ENCODE measurements at places on chromosomes 6 and 20.

DNA sequence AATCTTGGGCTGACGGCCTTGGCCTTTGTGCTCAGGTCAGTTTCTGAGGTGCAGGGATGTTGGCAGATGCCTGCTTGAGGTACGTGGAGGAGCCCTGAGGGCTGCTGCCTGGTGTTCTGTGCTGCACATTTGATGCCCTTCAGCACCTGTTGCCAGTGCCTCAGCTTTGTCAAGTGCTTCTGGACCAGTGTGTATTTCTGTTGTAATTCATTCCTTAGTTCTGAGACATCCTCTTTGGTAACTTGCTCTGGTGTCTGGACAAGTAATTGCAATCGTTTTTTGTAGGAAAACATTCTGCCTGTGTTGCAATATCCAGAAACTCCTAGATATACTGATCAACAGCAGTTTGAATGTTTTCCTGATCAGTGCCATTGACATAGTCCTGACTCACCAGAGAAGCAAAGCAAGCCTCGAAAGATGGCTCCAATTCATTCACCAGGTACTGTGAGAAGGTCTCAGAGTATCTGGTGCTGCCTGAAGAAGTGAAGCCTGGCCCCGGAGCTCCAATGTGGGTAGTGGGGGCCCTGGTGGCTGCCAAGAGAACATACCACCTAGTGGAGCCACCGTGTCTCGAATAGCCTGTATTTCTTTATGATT lies 26.7 kb downstream of the ZNF337 start:
- no peak for DNase-seq

DNA sequence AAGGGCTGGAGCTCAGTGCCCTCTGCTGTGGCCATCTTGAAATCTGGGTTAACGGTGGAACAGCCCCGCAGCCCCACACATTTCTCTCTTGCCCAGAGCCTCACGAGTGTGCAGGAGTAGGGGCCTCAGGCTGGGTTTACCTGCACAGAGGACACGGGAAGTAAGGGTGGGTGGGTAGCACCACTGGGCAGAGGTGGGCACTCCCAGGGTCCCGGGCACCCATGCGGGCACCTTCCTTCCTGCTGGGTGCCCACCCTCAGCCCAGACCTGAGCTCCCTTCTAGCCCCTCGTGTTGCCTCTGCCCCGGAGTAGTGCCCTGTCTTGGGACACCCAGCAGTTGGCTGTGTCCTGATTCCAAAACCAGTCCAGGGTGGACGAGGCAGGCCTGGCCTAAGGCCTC lies 11.2 kb downstream of the COL9A3 start:
- no peak for DNase-seq

- no peak for DNase-seq
Measured at GRCh38 chr6:169009628-169010027, 244.0 kb downstream of the THBS2 start.

- no peak for DNase-seq
Measured at GRCh38 chr6:134585517-134585873, 267.6 kb upstream of the SGK1 start.

GRCh38 chr20:51900443-51900842 lies 98.1 kb upstream of the SALL4 start:
- DNase-seq: no peak

GRCh38 chr6:37822851-37823682 lies 3.5 kb downstream of the ZFAND3 start:
- peak; percentile 5 for DNase-seq

GRCh38 chr20:50043573-50044352 lies 61.0 kb downstream of the SNAI1 start:
- no peak for DNase-seq

DNA sequence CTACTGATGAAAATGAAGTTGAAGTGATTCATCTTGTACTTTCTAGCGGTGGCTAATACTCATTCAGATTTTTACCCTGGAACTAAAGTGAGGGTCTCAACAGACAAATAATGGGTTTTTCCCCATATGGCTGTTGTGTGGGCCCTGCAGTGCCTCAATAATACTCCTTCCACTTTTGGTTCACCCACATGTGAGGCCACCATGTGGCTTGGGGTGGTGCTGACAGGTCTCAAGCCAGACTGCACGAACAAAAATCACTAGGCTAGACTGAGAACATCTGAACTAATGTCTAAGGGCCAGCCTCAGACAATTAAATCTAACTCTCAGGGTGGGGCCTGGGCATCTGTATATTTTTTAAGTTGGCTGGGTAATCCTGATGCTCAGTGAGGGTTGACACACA lies 7.9 kb upstream of the COL12A1 start:
- DNase-seq: no peak

DNA sequence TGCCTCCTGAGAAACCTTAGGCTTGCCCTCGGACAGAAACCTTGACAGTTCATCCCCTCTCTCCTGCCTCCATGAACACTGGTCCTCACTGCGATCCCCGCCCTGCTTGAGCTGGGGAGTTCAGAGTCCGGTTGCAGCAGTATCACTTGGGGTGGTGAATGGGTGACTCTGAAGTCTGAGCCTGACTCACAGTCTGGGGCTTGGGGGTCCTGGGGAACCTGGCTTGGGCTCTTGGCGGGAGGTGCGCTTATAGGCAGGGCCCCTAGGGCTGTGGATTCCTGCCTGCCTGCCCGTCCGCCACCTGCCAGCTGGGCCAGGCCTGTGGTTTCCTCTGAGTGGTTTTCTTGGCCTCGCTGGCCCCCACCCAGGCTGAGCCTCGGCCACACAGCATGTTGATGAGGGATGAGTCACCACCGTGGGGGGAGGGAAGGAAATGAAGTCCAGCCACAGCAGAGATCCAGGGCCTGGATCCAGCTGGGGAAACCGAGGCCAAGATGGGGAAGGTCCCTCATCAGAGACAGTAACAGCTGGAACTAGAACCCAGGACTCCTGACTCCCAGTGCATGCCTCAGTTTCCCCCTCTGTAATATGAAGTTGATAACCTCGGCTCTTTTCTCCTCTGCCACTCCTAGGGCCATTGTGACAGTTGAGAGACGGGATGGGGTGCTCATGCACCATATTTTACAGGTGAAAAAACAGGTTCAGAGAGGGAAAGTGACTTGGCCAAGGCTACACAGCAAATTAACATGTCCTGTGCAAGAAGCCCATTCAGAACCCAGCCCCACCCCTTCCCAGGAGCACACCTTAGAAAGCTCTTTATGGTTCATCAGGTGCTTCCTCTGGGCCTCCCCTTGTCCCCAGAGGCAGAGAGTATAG lies 9.2 kb downstream of the FOXS1 start:
- no peak for DNase-seq

DNA sequence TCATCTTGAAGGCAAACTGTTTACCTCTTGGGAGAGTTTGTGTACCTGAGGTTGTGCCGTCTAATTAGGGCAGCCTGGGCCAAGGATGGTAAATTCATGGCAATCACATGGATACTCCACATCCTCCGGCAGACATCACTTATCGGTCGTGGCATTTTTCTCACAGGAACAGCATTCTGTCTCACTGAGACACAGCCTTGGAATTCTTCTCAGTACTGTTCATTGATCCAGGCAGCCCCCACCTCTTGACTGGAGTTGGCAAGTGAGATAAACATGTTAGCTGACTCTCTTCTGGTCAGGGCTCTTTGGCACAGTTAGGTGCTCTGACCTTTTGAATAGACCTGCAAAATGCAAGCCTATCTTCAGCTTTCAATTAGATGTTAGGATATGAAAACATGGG lies 511.4 kb upstream of the FLRT3 start:
- no peak for DNase-seq

GRCh38 chr6:119060255-119060907 lies 18.1 kb downstream of the FAM184A start:
- no peak for DNase-seq

GRCh38 chr6:135938576-135939207 lies 87.2 kb downstream of the PDE7B start:
- no peak for DNase-seq

GRCh38 chr20:63889241-63890200 lies 5.4 kb upstream of the DNAJC5 start:
- DNase-seq: no peak

GRCh38 chr6:14716499-14717146 lies 529.2 kb upstream of the JARID2 start:
- DNase-seq: no peak

GRCh38 chr6:166305562-166306117 lies 2.6 kb downstream of the PRR18 start:
- DNase-seq: no peak

DNA sequence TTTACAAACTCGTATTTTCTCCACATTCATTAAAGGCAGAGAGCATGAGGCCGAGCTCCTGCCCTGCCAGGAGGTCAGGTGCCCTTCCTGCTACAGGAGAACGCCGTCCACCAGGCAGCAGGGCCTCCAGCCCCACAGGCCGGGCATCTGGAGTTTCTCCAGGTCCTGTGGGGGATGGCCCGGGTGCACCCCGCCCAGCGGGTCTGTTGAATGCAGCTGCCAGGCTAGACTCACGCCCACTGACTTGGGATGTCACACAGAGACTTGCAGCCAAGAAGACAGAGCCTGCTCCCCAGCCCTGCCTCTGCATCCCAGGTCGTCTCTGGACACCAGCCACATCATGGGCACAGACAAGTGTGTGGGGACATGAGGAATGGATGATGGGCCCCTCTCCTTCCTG lies 376.4 kb downstream of the CDH4 start:
- no peak for DNase-seq

GRCh38 chr6:125858427-125859320 lies 67.9 kb downstream of the NCOA7 start:
- peak; percentile 14 for DNase-seq

- DNase-seq: no peak
Measured at GRCh38 chr6:132954936-132955335, 140.6 kb downstream of the RPS12 start.

DNA sequence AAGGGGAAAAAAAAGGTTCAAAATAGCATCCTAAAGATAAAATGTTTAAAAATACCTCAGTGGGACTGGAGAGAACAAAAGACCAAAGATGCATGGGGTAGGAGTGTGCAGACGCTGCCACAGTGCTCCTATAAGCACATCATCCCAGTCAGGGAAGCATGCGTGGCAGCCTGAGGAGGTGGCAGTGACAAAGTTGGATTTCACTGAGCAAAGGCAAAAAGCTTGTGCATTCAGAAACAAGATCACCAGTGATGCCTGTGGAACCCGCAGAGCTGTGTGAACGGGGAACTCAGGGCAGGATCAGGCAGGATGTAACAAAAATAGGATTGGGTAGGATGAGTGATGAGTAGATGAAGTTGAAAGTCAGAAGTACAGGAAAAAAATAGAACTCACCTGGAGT lies 116.1 kb downstream of the RIMS1 start:
- no peak for DNase-seq

DNA sequence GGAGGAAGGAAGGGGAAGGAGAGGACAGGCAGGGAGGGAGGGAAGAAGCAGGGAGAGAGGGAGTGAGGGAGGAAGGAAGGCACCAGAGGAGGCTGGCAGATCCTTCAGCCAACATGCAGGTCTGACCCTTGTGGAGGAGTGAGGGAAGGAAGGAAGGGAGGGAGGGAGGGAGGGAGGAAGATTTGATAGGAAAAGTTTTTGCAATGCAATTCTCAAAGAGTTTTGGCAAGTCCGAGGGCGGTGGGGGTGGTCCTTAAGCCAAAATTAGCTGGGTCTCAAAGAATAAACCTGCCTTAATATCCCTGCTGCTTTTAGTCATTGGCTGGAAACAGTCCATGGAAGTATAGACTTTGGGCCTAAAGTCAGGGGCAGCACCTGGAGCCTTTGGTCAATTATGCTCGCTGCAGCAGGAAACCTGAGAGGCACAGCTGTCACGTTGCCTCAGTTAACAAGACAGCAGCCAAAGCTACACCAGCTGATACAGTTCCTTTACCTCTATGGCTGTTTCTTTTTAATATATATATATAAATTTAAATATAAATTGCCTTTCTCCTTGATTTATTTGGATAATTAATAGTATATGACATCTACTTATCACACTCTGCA lies 115.7 kb upstream of the RALGAPA2 start:
- no peak for DNase-seq

GRCh38 chr6:105836889-105837288 lies 249.2 kb upstream of the PRDM1 start:
- DNase-seq: no peak

DNA sequence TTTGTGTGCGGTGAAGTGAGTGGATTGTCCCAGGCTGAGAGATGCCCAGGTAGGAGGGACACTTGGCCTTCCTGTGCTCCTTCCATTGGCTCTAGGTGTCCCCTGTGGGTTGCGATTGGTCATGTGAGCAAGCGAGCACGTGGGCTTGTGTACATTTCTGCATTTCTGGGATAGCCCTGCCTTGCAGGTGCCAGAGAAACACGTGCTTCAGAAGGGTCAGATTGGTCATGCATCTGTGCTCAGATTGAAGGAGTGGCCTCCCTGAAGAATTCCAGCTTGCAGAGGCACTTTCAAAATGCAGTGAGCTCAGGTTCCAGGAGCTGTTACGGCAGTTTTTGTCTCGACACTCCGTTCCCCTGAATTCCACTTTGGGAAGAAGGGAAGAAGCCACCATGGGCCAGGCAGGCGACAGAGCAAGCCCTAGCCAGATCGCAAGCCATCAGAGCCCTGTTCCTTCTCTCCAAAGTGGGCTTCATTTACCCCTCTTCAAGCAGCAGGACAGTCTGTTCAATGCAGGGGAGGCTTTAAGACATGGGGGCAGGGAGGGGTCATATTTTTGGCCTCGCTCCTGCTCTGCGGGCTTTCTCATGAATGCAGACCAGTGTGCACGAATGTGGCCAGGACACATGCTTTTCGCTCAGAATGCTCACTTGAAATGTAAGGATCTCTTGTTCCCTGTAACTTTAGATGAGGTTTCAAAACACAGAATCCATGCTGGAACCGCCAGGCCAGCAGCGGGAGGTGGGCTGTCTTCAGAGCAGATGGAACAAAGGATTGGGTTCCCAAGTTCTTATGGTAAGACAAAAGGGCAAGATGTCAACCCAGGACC lies 78.6 kb upstream of the AKAP12 start:
- DNase-seq: no peak

- DNase-seq: no peak
Measured at GRCh38 chr6:14016935-14017625, 92.3 kb downstream of the RNF182 start.

DNA sequence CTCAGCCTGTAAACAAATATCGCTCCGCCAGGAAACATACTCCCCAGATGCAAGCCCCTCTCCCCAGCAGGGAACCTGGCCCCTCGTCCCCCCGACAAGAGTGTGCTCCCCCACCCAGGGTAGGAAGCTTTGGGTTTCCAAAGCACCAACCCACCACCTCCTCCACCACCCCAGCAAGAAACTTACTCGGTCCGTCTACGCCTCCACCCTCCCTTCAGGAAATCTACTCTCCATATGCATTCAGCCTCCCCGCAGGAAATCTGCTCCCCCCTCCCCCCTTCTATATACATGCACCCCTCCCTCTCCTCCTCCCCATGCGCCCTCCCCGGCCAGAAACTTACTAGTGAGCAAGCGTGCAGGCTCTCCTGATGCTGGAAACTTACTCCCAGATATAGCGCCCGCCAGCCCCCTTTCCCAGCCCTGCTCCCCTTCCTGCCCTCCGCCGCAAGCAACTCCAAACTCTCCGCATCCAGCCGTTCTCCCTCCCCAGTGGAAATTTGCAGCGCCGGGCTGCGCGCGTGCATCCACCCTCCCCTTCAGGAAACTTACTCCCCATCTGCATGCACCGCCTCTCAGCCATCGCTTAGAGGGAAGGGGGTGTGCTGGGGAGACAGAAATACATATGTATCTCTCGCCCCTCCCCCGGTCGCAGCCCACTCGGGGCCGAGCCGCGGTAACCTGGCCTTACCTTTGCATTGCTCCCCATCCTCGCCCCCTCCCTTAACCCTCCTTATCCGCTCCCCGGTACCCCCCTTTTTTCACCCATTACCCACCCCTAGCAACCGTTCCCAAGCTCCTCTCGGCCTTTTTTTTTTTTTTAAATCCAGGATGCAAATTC lies at the start of gene TRERF1:
TRERF1 (minus strand) TSS at position 594 of the 838 bp plus-strand sequence. CDS start 182,336 bp downstream, outside the sequence.
- peak; percentile 42 for DNase-seq

Measured in activated CD4-positive, alpha-beta T cell treated with anti-CD3 and anti-CD28 coated beads, Interleukin-2, amount 50 U/mL, for 4 hours (primary cell).